ENCODE measurements at places on chromosomes 12 and 14. TPM values are rescaled to one million over a fixed set of nuclear protein-coding genes. Genes with fewer than 3 reads are reported as not detected.
A peak's percentile ranks its signal among the peaks of the same experiment; 100 is the strongest.

DNA sequence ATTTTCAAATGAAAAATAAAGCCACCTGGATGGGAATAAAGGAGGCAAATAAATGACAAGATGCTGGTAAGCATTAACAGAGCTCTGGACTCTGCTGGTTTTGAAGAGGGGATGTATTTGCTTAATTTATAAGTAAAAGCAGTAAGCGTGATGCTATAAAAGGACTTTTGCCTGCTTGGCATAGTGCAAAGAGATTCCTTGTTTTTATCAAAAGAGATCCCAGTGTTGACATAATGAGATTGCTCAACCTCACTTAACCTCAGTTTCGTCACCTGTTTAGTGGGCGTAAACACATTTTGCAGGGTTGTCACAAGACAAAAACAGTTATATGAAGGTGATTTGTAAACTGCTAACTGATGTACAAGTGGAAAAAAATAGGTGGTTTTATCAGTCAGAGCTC, 13.8 kb downstream of the ASCL1 start:
- DNase-seq = no peak

- no peak for DNase-seq
These were observed 3.1 kb upstream of the CDCA4 start for GRCh38 chr14:105023791-105024480.

The PTCSC3 gene
- polyA plus RNA-seq = not detected

- no peak for DNase-seq
These were observed 7.7 kb upstream of the HPD start for GRCh38 chr12:121866331-121866730.

DNA sequence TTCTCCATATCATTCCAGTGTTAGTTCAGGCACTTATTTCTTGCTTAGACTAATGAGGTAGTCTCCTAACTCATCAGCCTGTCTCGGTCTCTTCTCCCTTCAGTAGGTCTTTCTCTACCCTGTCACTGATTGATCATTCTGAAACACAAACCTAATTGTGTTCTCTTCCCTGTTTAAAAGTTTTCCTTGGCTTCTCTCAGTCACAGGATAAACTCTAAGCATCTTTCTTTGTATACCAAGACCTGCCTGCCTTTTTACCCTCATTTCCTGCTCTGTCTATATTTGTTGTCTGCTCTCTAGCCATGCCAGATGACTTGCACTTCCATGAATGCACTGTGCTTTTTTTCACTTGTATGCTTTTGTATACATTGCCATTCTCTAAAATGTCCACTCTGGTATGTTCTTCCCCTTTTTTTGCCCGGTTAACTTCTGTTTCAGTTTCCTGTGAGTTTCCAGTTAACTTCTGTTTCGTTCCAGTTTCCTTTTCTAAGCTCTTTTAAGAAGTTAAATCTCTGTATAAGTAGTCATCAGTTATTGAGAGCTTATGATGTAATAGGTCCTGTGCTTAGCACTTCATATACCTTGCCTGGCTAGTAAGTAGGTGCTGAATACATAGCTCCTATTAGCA, 12.8 kb downstream of the DIP2B start:
- peak; percentile 28 for DNase-seq

DNA sequence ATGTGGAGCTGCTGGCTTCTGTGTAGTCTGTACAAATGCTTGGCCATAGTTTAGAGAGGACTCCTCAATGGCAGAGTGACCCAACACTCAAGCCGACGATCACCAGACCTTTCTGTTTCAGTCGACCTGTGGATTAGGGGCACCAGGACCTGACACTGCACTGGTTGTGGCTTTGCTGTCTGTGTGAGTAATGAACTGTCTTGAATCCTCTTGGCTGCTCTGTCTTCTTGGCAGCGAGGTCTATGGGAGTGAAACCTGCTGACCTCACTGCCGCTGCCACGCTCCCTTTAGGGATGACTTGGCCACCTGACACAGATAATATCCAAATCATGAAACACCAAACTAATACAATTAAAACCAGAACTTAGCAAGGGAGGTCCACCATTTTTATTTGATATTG, 83.5 kb upstream of the C14orf180 start:
- DNase-seq = no peak

- DNase-seq = peak; percentile 67
These were observed 105.1 kb upstream of the TMEM260 start for GRCh38 chr14:56474419-56475022.

- DNase-seq = no peak
These were observed 179.0 kb downstream of the SLC15A4 start for GRCh38 chr12:128644664-128645296.

- DNase-seq = no peak
These were observed 40.1 kb downstream of the FBXL14 start for GRCh38 chr12:1553987-1554982.

The MYL2 gene
- 65.0 TPM for polyA plus RNA-seq

- no peak for DNase-seq
These were observed 773.2 kb upstream of the ALG10B start for GRCh38 chr12:37543131-37543965.

DNA sequence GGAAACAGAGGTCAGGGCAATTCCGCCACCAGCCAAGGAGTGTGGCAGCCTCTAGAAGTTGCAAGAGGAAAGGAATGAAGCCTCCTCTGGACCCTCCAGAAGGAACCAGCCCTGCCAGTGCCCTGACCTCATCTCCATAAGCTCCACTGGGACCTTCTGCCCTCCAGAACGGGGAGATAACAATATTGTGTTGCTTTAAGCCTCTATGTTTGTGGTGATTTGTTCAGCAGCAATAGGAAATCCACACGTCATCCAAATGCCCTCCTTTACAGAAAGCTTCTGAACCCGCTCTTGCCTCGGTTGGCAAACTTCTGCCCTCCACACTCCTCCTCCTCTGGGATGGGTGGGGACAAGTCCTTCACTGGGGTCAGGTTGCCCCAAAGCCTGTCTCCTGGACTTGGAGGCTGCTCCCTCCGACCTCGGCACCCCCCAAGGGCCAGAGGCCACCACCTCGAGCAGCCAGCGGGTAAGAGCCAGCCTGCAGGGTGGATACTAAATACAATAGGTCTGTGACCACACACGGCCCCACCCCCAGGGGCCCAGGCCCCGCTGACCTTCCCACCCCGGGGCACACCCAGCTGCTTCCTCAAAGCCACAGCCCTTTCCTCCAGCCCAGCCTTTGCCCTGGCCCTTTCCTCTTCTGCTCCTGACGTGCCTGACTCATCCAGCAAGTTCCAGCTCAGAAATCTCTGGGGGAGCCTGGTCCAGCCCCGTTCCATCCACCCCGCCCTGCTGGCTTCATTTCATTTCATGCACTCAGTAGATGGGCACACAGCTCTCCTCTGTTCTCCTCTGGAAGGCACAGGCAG, 58.7 kb upstream of the NCOR2 start:
- DNase-seq = peak; percentile 85

DNA sequence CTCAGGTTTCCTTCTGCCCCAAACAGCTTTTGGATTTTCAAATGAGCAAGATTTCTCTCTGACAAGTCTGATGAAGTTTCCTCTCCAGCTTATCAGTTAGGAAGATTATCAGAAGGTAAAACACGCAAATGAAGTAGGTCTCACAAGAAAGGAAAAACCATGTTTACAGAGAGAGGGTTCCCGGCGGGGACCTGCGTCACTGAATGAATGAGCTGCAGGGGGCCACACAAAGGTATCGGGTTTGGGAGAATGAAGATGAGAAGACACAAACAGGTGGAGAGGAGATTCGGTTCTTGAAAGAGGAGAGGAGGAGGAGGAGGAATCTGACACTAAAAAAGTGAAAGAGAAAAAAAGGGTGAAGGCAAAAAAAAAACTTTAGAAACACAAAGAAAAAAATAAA, 208.6 kb downstream of the CALM1 start:
- DNase-seq = no peak

The ASPG gene
- 8.8 TPM for polyA plus RNA-seq

The MYF6 gene
- polyA plus RNA-seq = not detected

- DNase-seq = no peak
These were observed 135.9 kb downstream of the SYT1 start for GRCh38 chr12:79000501-79000900.

The MSRB3 gene
- polyA plus RNA-seq = 72.4 TPM

The TGM1 gene
- polyA plus RNA-seq = not detected

GRCh38 chr14:102220031-102220430, 80.3 kb downstream of the WDR20 start:
- DNase-seq = no peak

DNA sequence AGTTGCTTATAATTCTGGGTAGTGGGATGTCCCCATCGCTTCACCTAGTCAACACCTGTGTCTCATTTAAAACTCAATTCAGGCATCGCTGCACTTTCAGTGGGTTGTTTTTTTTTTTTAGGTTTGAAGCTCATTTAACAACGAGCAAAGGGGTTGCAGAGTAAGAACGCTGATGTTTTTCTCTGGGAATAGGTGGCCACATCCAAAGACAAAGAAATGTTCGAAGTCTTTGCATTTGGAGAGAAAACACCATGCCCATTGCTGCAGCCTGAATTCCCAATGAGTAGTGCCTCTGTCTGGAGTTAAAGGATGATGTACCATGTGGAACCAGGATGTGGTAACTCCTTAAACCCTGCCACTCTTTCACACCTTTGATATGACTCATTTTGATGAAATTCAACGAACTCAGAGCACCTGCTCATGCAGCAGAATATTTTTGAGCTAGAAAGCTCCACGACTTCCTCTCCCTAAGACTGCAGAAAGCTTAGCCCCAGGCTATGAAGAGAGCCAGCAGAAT, 35.1 kb upstream of the BATF start:
- no peak for DNase-seq

The TMEM132C gene
- polyA plus RNA-seq = 1.6 TPM

- no peak for DNase-seq
These were observed 26.2 kb downstream of the SUSD6 start for GRCh38 chr14:69637503-69638031.

GRCh38 chr14:77638771-77639171, 22.3 kb upstream of the SPTLC2 start:
- no peak for DNase-seq

DNA sequence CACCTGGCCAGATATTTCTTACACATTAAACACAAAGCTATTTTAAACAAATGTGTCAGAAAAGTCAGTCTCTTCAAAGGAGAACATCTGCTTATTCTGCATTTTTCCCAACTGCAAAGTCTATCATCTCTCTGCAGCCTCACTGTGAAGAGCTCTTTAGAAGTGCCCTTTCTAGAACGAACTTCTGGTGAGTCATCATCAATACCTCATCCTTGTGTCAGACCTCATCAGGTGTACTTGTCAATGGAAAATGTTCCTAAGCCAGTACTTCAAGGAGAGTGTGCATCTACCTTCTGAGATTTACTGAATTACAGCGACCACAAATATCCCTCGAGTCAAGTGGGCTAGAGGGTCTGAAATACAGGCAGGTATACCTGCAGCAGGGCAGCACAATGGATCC, 457.3 kb downstream of the LRIG3 start:
- no peak for DNase-seq

DNA sequence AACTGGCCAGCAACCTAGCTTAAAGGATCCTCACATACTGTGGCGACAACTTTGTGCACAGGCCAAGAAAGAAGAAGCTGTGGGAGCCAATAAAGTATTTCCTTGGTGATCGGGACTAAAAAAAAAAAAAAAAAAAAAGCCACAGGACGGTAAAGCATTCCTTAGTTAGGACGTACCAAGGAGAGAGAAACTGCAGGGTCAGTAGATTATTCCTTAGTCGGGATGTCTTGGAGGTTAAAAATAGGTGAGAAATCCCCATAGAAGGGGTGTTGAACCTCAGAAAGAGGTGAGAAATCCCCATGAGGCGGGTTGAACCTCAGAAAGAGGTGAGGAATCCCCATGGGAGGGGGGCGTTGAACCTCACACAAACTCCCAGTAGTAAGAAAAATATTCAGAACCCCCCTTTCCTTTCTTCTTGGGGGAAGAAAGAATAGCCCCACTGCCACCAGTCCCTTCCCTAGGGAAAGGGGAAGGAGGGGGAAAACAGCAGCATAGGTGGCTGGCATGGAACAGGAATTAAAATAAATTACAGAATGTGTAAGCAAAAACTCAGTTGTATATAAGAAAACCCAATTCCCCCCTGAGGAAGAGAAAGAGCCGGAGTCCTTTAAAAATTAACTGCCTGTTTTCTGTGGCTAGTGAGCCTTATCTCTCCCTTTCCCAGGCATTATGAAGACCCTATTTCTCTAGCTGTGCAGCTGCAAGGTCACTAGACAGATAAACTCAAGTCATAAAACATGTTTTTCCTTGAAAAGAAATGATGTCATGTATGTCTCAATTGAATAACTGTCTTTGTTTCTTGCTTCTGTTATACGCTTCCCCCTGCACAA, 26.8 kb downstream of the KLRK1 start:
- peak; percentile 30 for DNase-seq

- DNase-seq = no peak
These were observed 29.6 kb upstream of the NTF3 start for GRCh38 chr12:5402009-5402935.

The OTX2 gene
- 0.90 TPM for polyA plus RNA-seq

DNA sequence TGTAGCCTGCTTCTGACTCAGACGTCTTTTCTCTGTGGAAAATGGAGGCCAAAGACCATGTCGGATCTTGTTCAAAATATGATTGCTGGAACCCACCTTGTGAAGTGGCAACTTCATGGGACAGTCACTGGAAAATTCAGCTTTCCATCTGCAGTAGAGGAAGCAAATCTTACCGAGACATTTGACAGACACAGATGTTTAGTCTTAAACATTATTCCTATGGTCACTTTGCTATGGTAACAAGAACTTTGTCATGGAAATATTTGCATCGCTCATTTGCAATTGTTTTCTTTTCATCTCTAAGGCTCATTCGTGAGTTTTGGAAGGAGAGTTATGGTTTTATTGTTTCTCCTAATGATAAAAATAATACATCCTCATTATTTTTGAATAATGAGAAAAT, 98.3 kb upstream of the HIF1A start:
- no peak for DNase-seq

DNA sequence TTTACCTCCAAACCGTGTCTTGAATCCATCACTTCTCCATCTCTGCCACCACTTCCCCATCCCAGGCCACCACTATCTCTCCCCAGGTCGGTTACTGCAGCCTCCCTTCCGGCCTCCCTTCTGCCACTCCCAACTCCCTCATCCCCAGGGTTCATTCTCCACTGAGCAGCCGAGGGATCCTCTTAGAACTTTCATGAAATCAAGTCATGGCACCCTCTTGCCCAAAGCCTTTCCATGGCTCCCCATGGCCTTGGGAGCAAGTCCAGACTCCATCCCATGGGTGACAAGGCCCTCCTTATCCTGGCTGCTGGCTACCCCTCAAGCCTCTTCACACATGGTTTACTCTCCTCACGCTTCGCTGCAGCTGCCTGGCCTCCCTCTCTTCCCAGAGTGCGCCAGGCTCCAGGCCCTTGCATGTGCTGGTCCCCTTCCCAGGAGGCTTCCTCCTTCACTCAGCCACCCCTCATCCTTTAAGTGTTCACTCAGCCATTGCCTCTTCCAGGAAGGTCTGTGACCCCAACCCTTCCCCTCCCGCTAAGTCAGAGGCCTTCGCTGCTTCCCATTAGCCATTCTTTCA, 17.9 kb upstream of the SH2B3 start:
- no peak for DNase-seq

DNA sequence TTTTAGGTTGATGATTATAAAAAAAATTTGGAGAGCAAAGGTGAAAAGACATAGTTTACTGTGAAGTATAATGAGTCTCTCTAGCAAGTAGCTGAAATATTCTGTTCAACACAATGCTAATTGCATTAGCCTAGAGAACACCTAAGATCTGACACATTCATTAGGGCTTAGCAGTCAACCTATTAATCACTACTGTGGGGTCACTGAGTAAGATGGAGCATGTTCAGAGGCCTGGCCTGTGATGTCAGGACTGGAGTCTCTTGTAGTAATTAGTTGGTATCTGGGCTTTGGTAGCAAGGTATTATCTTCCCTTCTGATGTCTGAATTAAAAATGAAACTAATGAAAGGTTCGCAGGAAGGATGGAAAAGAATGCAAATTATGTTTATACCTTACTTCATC, 112.7 kb downstream of the SLC16A7 start:
- DNase-seq = no peak

All from cardiac muscle cell (in vitro differentiated cells and primary cell).